ENCODE measurements at places on chromosomes 1 and 21.
A peak's percentile ranks its signal among the peaks of the same experiment; 100 is the strongest.

DNA sequence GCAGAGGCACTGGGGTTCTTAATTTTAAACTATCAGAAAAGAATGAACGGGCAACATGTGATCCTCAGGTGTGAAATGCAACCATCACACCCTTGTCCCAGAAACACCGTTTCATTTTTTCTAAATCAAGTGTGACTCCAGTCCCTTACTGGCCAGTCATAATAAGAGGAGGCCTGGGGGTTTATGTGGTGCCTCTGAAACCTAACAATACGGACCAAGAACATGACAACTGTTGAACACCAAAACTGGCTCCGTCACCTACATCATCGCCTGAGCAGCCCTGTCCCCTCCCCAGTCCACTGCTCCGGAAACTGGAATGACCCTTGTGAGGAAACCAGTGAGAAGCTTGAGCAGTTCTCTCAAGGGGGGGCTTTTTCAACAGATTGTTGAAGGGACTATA is 55.9 kb upstream of the KIF26B start:
- no peak for DNase-seq

DNA sequence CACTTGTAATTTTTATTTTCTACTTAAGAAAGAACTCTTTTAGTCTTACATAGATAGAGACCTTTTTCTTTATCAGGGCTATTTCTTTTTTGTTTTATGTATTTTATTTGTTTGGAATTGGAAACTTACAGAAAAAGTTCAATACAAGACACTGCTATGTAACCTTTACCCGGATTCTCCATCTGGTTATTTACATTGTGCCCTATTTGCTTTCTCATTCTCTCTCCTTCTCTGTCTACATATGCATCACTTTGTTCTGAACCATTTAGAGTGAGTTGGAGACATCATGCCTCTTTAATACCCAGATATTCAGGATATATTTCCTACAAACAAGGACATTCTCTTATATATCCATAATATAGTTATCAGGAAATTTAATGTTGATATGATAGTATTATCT is 18.3 kb downstream of the AXDND1 start:
- DNase-seq, result no peak

DNA sequence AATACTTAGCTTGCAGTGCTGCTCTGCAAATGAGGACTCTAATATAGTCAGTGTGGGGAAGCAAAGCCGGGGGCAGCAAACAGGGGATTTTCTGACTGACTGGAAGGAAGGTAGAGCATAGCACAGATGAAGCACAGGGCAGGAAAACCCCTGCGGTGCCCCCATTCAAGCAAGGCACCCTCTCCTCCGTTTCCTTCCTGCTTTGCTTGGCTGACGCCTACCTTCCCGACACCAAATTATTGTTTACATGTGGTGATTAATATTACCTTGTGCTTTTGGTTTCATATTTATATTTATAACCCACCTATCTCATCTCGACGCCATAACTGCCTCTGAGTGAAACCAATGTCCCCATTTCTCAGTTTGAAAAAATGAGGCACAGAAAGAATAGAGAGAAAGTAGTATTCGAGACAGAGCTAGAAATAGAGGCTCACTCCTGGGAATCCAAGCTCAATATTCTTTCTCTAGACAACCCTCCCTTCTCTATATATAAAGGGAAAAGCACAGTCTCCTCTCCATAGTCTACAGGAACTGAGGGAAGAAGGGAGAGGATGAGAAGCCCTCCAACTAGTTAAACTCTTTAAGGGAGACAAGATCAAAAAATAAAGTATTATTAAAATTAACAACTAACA is 41.3 kb downstream of the PIK3C2B start:
- no peak for DNase-seq

DNA sequence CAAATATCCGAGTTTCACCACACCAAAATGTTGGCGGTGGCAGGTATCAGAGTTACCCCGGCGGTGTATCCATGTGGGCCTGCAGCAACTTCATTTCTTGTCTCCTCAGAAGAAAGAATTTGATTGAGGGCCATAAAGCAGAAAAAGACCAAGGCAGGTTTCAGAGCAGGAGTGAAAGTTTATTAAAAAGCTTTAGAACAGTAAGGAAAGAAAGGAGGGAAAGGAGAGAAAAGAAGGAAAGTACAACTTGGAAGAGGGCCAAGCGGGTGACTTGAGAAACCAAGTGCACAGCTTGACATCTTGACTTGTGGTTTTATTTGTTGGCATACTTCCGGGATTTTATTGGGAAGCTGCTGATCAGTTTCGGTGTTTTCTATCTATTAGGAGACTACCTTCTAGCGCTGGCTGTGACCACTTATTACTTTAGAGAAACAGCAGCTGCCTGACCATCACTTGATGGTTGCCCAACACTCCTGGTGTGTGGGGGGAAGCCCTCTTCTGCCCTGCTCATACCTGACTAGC is 75.5 kb upstream of the RAB3GAP2 start:
- no peak for DNase-seq

DNA sequence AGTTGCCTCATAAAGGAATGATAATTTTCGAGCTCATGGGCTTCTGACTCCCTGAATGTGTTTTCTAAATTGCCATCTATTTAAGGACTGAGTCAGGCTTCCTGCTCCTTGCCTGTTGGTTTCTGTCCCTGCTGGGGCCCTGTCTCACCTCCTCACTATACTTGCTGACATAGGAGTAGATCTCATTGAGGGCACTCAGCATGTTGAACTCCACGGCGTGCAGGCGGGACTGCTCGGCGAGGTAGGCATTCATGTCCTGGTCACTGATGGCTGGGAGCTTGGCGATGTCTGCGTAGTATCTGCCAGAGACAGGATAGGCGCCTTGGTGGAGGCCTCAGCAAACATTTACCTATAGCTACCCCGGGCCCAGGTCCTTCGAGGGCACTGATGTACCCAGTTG is 116.9 kb upstream of the CD34 start:
- DNase-seq, result no peak

GRCh38 chr1:243924588-243925349 is 74.7 kb upstream of the AKT3 start:
- DNase-seq, result no peak

- no peak for DNase-seq
These were observed 8.0 kb upstream of the BRWD1 start for GRCh38 chr21:39321424-39321823.

GRCh38 chr1:77683160-77684148 is 996 bp upstream of the ZZZ3 start:
- DNase-seq, result peak; percentile 63

- no peak for DNase-seq
These were observed 626.9 kb upstream of the ADGRL4 start for GRCh38 chr1:79633456-79633855.

GRCh38 chr1:182520736-182521135 is 68.3 kb downstream of the RNASEL start:
- no peak for DNase-seq

DNA sequence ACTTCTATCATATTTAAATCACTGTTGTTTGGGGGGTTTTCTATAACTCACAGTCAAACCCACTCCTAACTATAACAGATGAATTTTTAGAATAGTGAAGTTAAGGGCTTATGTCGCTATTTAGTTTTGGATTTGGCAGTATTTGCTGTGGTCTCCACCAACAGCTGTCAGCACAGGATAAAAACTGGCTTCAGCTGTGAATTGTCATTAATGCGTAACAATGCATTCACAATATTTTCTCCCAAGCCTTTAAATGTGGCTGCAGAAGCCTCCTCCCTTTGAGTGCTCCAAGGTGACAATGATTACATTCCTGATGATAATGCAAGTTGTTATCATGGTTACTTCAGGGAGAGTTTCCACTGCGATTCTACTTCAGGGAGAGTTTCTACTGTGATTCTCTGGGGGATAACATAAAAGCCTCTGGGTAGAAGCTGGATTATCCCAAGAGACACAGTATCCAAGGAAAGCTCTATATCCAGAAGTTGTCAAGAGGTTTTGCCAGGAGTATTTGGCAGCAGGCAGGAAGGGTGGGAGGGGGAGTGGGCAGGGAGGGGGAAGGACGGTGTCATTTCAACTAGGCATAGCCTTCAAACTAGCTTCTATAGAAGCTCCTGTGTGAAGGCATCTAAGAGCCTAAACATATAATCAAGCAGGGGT is 14.9 kb upstream of the SMIM12 start:
- DNase-seq, result no peak

GRCh38 chr1:8381618-8382017 is 63.7 kb downstream of the SLC45A1 start:
- DNase-seq, result no peak

DNA sequence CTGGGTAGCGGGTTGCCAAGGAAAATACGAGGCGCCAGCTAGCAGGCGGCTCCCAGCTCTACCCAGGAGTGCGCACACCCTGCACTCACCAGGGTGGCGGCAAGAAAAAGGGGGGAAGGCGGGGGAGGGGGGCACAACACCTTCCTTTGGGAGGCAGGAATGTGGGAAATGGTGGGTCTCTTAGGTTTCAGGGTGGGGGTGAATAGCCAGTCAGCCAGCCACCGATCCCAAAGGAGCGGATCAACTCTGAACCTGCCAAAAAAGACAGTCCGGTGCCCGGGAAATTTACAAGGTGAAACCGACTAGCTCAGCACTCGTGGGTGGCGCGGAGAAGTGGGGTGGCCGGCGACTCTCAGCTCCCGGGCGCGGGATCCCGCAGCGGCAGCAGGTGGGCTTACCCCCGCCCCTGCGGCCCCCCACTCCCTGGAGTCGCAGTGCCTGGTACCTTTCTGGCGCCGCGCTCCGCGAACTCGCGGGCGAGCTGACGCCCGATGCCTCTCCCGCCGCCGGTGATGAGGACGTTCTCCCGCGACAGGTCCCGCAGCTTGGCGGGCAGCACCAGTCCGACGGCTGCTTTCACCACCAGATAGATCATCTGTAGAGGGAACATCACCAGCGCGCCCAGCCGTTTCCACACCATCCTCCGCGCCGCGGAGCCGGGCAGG is 1.2 kb downstream of the DHRS3 start:
- no peak for DNase-seq

DNA sequence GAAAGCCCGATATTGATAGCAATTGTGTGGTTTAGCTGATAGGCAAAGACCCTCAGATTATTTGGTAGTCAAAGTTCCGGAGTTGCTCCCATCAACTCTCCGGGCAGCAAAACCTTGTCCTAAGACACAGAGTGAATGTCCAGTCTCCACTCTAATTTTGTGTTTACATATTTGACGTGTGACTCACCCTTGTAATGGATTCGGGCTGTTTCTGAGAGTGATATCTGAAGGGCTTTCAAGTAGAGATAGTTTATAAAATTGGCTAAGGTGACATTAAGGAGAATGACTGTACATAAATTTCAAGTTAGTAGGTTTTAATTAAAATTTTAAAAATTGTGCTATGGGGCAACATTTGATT is 154.2 kb downstream of the CNIH3 start:
- DNase-seq, result no peak

GRCh38 chr1:66852870-66853269 is 51.8 kb upstream of the INSL5 start:
- no peak for DNase-seq

- no peak for DNase-seq
These were observed 15.9 kb upstream of the SKI start for GRCh38 chr1:2212274-2212531.

GRCh38 chr1:94980582-94981574 is 54.0 kb upstream of the CNN3 start:
- no peak for DNase-seq

DNA sequence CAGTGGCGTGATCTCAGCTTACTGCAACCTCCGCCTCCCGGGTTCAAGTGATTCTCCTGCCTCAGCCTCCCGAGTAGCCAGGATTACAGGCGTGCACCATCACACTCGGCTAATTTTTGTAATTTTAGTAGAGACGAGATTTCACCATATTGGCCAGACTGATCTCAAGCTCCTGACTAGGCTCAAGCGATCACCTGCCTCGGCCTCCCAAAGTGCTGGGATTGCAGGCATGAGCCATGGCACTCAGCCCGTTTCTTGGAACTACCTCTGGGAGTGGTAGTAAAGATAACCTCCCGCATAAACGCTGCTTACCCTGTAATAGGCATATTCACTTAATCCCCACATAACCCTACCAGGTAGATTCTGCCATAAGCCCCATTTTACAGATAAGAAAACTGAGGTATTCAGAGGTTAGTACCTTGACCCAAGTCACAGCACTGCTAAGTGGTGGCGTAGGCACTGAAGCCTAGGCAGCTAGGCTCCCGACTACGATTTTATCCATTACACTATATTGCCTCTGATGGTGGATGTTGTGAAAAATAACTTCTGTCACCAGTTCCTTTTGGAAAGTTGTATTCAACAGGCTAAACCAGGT is 143.8 kb downstream of the SDCCAG8 start:
- no peak for DNase-seq

DNA sequence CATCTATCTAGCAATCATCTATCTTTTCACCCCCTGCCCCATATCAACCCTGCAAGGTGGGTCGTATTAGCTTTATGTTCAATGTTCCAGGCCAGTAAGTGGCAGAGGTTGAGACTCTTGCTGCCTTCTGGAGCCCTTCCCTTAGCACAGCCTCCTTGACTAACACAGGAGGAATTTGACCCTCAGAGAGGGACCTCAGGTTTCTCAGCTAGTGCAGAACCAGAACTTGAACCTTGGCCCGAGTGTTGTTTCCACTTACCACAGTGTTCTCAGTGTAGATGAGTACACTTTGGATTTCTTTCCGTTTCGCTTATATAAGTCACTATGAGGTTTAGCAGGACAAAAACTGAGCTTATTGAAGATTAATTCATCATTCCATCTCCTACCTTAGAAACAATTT is 11.1 kb upstream of the ATF3 start:
- DNase-seq, result no peak

GRCh38 chr1:17586172-17586964 is 46.9 kb downstream of the ARHGEF10L start:
- DNase-seq, result peak; percentile 54

- DNase-seq, result no peak
These were observed 1.8 kb downstream of the HSF2BP start for GRCh38 chr21:43657355-43658087.

GRCh38 chr1:225870911-225871310 is 11.3 kb downstream of the TMEM63A start:
- no peak for DNase-seq

- no peak for DNase-seq
These were observed 6.1 kb downstream of the GPSM2 start for GRCh38 chr1:108882837-108883236.

- no peak for DNase-seq
These were observed 13.8 kb downstream of the UBE4B start for GRCh38 chr1:10046356-10047085.

GRCh38 chr1:155186067-155186793 is 12.6 kb downstream of the TRIM46 start:
- peak; percentile 20 for DNase-seq

DNA sequence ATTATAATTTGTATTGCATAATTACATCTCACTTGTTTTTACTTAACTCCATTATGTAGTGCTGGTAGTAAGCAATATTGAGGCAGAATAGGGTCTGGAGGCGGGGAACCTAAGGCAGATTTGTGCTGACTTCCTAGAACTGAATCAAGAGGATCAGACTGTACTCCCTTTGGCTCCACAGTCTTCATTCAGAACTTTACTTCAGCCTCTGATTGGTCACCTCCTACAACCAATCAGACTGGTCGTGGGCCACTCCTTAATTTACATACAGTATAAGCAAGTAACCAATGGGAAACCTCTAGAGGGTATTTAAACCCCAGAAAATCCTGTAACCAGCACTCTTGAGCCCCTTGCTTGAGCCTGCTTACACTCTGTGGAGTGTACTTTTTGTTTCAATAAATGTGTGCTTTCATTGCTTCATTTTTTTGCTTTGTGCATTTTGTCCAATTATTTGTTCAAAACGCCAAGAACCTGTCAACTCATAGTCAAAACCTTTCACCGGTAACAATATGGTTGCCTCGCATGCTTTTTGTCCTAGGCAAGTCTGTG is 31.6 kb downstream of the ZBTB8OS start:
- no peak for DNase-seq

- no peak for DNase-seq
These were observed 1184.1 kb downstream of the AMY1C start for GRCh38 chr1:104933846-104934245.
